Mammary microvascular endothelial cell (primary cell): ENCODE measurements at places on chromosomes 5 and 9. TPM values are rescaled to one million over a fixed set of nuclear protein-coding genes. Genes with fewer than 3 reads are reported as not detected.

ESM1 gene
- 432 and 463 TPM in 2 replicates for total RNA-seq

SPATA31C1 gene
- total RNA-seq: not detected in 2 replicates

CER1 gene
- total RNA-seq: not detected in 2 replicates

SPOCK1 gene
- total RNA-seq: 2.2 and 2.7 TPM in 2 replicates

ANKRD55 gene
- total RNA-seq: 1.1 and 2.3 TPM in 2 replicates

DNAH5 gene
- total RNA-seq: 1.1 and 1.3 TPM in 2 replicates

AGXT2 gene
- not detected in 2 replicates for total RNA-seq

OR1L8 gene
- total RNA-seq: 0.10 TPM in 1 of 2 replicates, not detected in the other

PLPPR1 gene
- 0.05 and 0.07 TPM in 2 replicates for total RNA-seq
